ENCODE measurements at places on chromosomes 11 and 22.

DNA sequence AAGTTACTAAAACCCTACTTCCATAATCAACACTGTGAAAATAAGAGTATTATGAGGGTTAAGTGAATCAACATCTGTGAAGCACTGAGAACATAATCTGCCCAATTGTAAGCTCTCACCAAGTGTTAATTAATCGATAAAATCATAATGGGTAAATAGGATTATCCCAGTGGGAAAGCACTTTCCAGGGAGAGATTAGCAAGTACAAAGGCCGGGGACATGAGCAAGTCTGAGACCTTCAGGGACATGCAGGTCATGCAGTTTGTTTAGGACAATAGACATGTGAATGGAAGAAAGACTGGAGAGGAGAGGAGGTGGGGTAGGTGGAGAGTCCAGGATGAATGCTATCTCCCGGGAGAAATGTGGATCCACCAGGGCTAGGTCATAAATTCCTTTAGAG lies 57.8 kb upstream of the FIBIN start:
- no peak for DNase-seq

GRCh38 chr11:16737818-16738192 lies 642 bp upstream of the C11orf58 start:
- DNase-seq: no peak

DNA sequence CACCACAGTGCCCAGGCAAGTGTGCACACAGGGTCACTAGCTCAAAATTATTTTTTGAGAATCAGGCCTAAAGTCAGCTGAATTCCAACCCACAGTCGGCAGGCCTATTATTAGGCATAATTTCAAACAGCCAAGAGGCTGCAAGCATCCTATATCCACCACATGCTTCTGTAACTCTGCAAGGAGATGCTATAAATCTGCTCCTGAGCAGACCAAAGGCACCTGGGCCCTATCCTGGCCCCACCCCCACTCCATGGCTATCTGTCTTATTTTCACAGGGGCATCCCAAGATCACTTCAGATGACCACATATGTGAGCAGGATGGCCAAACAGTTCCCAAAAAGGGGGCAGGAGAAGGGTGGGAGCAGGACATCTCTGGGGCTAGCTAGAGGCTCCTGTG lies 44.6 kb downstream of the TCF20 start:
- no peak for DNase-seq

- no peak for DNase-seq
These were observed 92.0 kb downstream of the SLC17A6 start for GRCh38 chr11:22430141-22430541.

DNA sequence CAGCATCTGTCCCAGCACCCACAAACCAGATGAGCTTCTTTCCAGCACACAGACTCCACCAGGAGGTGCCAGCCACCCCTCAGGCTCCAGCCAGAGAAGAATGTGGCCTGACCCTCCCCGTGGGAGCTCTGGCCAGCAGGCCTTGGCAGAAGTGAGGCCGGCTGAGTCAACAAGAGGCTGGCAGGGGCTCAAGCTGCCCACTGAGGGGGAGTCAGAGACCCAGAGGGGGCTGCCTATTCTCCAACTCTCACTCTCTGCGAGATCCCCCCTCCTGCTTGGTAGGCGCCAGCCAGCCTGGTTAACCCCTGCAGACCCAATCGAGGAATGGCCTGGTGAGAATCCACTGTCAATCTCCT lies 10.6 kb upstream of the CDC42EP1 start:
- no peak for DNase-seq

GRCh38 chr11:1074244-1075221 lies at the start of gene MUC2:
Gene MUC2, plus strand, starts transcription at chr11:1074874.
- DNase-seq: no peak

DNA sequence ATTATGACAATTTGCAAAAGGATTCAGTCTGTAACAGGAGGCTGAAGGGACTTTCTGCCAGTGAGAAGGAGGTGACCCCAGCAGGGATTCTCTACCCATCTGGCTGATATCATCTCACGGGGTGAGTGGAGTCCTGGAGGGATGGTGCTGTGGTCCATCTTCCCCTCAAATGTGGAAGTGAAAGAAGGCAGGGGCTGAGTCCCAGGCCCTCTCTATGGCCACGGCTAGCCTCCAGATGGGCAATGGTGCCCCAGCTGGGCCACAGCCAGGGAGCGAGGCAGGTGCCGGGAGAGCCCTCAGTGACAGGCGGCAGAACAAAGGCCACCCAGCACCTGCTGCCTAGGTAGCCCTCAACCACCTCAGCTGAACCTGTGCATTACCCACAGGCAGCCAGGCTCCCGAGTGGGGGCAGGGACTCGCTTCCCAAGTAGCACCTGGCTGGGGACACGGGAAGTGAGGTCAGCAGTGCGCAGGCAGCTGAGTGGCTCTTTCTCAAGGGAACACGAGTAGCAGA lies 6.7 kb downstream of the NECTIN1 start:
- DNase-seq: no peak

- DNase-seq: no peak
These were observed at the start of gene TEX54 for GRCh38 chr11:62832336-62833234. Gene TEX54, minus strand, starts transcription at chr11:62832841.

- no peak for DNase-seq
These were observed 222.3 kb downstream of the ETS1 start for GRCh38 chr11:128365044-128365443.

DNA sequence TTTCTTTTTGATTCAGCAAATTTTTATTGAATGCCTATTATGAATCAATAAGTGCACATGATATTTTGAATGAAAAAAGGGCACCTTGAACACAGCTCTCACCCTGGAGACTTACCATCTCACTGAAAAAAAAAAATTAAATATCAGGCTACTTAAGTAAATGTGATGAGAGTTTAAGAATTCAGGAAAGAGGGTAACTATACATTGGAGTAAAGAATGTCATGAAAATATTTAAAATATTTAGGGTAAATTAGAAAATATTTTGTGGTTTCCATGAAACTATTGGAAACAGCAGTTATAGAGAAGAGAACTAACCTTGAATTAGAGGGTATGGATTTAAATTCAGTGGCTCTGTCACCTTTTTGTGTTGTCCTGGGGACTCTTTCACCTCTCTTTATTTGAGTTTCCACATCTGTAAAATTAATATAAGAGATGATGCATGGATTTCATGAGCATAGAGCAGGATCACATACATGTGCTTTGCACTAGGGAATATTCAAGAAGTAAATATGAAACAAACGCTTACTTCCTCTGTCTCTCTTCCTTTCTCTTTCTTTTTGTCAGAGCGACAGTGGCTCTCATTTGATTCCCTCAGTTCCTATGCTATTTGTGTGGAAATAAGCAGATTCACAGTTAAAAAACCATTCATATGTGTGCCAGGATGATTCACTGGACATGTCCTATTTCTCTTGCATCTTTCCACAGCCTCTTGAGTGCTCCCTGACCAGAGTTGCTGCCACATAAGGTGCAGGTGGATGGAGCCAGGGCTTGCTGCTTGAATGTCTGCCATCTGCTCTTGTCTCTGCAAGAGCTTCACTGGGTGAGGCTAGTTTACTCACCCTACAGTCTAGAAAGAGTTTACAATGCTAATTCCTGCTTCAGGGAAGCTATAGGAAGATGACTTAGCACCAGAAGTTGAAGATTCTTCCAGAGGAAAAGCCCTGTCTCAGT lies 533.1 kb downstream of the ETS1 start:
- no peak for DNase-seq

DNA sequence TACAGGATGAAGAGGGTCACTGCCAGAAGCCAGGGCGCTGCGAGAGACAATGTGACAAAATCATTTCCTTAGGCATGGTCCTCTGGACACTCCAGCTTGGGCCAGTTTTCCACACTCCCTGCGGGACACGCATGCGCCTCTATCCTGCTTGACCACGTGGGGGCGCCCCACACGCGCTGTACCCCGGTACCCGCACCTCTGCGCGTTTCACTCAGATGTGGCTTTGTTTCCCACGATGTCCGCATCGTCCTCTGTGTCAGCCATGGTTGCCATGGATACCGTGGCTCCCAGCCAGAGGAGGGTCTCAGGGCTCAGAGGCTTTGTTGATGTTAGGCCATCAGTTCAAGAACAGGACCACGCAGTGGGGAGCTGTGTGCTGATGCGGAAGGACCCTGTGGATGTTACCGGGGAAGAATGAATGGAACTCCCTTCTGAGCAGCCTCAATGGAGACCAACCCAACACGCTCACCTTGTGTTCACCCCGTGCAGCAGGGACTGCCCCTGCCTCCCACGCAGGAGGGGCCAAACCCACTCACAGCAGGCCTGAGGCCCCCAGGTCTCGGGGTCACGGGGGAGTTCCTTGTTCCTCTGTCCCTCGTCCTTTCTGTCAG lies 101.1 kb upstream of the SLC22A12 start:
- peak; percentile 21 for DNase-seq

GRCh38 chr11:26783997-26784396 lies 62.1 kb upstream of the SLC5A12 start:
- DNase-seq: no peak

- no peak for DNase-seq
These were observed 13.0 kb upstream of the SLC39A13 start for GRCh38 chr11:47395223-47396048.

DNA sequence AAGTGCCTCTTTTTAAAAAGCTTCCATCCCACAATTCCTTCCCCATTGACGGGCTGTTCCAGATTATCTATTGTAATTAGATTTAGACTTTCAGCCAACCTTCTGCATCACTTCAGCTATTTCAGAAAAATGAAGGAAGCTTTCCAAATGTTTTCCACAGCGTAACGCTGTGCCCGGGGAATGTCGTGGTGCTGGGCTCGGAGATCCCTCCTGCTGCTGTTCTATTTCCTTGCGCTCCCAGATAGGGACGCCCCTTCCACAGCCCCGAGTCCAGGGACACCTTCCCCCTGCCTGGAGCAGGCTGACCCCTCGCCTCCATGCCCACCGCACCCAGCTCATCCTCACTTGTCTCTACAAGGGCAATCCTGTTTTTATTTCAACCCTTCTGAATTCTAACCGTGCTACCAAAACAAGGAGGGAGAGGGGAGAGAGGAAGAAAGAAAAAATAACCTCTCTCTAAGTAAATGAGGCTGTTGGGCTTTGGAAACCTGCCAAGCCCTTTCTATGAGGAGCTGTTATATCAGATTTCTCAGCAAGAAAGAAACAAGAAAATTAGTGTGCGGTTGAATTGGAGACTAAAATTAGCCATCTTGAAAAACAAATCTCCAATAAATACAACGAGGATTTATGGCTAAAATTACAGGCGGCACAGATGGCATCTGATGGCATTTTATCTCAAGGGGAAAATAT lies 366.9 kb downstream of the BRD1 start:
- no peak for DNase-seq

DNA sequence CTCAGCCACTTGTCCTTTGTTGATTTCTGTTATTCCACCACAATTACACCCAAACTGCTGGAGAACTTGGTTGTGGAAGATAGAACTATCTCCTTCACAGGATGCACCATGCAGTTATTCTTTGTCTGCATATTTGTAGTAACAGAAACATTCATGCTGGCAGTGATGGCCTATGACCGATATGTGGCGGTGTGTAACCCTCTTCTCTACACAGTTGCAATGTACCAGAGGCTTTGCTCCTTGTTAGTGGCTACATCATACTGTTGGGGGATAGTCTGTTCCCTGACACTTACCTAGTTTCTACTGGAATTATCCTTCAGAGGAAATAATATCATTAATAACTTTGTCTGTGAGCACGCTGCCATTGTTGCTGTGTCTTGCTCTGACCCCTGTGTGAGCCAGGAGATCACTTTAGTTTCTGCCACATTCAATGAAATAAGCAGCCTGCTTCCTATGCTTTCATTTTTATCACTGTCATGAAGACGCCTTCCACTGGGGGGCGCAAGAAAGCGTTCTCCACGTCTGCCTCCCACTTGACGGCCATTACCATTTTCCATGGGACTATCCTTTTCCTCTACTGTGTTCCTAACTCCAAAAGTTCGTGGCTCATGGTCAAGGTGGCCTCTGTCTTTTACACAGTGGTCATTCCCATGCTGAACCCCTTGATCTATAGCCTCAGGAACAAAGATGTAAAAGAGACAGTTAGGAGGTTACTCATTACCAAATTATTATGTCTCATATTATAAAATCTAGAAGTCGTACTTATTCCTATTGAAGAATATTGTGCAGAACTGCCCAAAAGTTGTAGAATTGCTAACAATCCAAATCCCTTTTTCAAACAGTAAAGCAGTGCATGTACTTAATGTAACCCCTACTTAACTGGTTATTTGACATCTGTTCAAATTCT lies 53.2 kb downstream of the OR4C6 start:
- DNase-seq: no peak

DNA sequence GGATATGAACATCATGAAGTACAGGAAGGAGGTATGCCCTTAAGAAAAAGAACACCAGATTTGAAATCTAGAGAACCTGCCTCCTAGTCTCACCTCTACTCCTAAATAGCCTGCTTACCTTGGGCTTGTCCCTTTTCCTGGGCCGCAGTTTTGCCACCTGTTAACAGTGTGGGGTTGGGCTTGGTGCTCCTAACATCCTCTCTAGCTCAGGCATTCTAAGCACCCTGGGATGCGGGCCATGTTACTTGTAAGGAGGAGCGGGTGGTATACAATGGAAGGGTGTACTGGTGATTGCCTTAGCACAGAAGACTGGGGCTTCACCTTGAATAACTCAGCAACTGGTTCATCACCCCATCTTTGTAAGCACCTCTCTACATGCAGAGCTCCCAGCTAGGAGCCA lies 48.7 kb downstream of the TIMP3 start:
- no peak for DNase-seq

- no peak for DNase-seq
These were observed 9.2 kb upstream of the FAM83F start for GRCh38 chr22:39985383-39986035.

DNA sequence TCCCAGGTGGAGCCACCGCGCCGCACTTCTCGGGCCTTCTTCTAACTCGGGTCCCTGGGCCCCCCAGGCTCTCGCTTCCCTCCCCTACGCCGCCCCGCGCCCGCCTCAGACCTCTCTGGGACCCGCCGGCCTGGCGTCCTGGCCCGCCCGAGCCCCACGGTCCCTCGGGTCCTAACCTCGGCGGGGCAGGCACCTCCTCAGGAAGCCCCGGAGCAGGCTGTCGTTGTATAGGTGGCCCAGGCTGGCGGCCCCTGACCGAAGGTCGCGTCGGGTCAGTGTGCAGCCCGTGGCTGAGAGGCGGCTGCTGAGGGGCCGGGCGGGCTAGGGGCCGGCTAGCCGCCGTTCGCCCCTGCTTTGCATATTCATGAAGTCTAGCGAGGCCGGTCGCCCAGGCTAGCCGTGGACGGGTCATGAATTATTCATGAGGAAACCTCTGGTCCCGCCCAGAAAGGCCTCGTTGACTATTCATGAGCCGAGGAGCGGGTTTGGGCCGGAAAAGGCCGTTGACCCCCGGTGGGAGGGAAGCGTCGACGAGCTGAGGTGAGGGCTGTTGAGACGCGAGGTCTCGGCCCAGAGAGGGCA lies at the start of gene HORMAD2:
Gene HORMAD2 (plus strand): TSS at position 513 of the 582 bp plus-strand sequence. CDS start 13,489 bp downstream, outside the sequence.
- DNase-seq: no peak

- DNase-seq: no peak
These were observed 3.7 kb downstream of the SNX19 start for GRCh38 chr11:130912552-130912951.

DNA sequence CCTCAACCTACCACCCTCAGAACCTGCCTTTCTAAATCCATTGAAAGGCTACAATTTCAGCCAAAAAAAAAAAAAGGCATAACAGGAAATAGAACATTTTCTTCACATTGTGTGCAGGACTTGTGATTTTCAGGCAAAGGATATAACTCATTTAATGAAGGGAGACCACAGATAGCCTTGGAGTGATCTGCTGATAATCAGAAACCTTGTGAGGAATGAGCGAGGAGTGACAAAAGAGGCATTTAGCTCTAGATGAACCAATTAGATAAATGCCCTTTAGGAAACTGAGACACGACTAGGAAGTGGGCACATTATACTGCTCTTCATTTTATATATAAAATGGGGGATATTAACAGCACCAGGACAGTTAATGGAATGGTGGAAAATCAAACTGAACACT lies 216.5 kb upstream of the GRIA4 start:
- no peak for DNase-seq

- DNase-seq: no peak
These were observed 696 bp upstream of the MICAL2 start for GRCh38 chr11:12109591-12110196.
